ENCODE measurements at places on chromosomes 2 and 18. TPM values are rescaled to one million over a fixed set of nuclear protein-coding genes. Genes with fewer than 3 reads are reported as not detected.

Gene MXD1
- total RNA-seq: 3.3 TPM

Gene TRPM8
- 0.20 TPM for total RNA-seq

Gene ERBB4
- total RNA-seq: under 0.01 TPM

Gene COPS8
- total RNA-seq: 181 TPM

Gene UGT1A8
- not detected for total RNA-seq

Gene SMYD1
- total RNA-seq: not detected

Gene TUBB8B
- not detected for total RNA-seq
